Stimulated activated CD4-positive, alpha-beta T cell treated with anti-CD3 and anti-CD28 coated beads, Interleukin-12 subunit alpha, Interleukin-12 subunit beta, amount 100 ng/mL, for 48 hours (primary cell): ENCODE measurements at places on chromosomes 2 and 18.
A peak's percentile ranks its signal among the peaks of the same experiment; 100 is the strongest.

DNA sequence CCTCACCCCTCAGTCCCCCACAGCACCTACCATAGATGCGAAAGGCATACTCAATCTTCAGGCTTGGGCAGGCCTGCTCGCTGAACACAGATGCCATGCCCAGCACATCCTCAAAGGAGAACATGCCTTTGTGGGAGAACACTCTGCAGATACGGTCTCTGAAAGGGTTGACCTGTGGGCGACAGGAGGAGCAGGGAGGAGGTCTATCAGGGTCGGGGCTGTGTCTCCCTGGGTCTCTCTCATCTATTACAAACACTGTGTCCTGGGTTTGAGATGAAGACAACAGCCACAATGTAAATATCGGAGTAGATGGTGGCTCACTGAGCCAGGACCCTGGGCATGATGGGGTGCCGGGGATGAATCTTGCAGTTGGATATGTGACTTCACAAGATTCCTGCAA is 46.0 kb downstream of the CIB4 start:
- no peak for DNase-seq

- DNase-seq: no peak
These were observed 24.8 kb downstream of the FMNL2 start for GRCh38 chr2:152359573-152360363.

GRCh38 chr2:180670302-180671003 is 310.0 kb upstream of the UBE2E3 start:
- DNase-seq: no peak

DNA sequence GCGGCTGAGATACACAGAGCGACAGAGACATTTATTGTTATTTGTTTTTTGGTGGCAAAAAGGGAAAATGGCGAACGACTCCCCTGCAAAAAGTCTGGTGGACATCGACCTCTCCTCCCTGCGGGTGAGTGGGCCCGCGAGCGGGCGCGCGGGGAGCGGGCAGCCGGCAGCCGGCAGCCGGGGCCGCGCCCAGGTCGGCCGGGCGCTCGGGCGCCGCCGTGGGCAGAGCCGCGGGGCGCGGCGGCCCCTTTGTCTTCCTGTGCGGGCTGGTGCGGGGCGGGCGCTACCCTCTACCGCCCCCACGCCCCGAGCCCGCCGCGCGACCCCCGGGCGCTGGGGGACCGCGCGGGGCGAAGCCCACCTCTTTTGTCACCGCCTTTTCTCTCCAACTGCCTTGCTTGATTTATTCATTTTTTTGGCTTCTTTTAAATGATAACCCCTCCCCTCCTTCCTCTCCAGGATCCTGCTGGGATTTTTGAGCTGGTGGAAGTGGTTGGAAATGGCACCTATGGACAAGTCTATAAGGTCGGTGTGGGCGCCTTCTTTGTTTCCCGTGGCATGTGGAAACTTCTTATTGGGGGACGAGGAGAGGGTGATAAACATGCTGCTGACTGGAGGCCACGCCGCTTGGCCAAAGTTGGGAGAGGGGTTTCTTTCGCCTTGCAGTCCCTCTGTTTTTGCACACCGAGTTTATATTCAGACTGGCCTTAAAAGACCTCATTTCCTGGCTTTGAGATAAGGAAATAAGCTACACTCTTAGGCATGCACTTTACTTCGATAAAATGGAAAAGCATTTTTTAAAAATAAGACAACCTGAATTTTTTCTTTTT is 722 bp downstream of the MAP4K4 start:
- no peak for DNase-seq

- no peak for DNase-seq
These were observed 40.4 kb downstream of the PIEZO2 start for GRCh38 chr18:11108947-11109346.

GRCh38 chr18:70370762-70371733 is 82.2 kb downstream of the SOCS6 start:
- DNase-seq: no peak

GRCh38 chr2:2649109-2650072 is 318.3 kb upstream of the MYT1L start:
- DNase-seq: no peak

DNA sequence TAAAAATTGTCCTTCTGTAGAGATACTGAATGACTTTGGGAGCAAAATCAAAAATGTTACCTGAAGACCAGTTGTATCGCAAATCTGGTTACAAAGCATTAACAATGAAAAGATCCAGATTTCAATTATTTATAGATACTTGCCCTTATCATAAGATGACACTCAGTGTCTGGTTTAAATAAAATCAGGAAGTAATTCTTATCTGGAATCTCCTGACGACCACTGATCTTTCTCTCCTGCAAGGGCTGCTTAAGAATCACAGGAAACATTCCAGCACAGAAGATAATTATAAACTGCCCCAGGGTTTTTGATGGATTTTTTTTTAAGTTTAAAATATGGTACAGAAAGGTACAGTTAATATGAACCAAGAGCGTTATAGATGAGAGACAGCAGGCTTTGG is 205.7 kb downstream of the ALK start:
- no peak for DNase-seq

- DNase-seq: no peak
These were observed 181.2 kb upstream of the PXDN start for GRCh38 chr2:1925516-1925915.

- no peak for DNase-seq
These were observed 682 bp upstream of the SCLY start for GRCh38 chr2:238060096-238060541.

DNA sequence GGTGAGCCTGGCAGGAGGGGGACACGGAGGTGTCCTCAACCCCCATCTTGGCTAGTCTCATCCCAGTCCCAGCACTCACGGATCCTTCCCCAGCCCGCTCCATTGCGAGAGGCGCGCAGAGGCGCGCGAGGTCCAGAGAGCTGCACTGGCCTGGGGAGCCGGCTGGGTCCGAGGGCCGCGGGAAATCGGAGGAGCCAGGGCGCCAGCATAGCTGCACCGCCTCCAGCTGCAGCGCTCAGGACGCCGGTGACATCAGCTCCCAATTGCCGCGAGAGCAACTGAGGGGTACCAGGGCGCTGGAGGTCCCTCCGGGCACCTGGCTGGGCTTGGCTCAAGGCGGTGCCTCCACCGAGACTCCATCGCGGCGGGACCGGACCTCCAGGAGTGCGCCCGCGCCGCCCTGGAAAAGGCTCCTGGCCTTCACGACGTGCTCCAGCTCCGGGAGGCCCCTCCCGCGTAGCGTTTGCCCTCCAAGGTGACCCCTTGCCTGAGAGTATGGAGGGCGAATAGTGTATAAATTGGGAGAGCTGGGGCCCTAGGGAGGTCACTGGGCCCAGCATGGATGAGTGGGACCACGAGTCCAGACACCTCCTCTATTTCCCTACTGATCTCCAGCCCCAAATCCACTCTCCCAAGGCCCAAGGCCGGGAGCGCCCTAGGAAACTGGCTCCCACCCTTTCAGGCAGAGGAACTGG is 5.5 kb downstream of the RTKN start:
- no peak for DNase-seq

DNA sequence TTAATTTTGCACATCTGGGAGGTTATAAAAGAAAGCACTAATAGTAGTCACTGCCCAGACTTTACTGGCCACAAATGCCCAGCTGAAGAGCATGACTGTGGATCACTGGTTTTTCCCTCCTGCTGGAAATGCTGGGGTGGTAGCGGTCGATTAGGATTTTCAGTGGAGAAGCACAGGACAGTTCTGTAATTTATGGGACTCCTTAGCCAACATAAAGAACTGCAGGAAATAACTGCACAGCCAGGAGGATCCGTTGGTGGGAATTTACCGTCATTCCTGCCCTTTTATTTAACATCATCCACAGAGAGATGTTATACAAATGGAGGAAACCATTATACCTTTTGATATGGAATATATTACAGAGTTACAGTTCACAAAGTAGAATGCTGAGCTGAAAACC is 61.5 kb downstream of the TNFRSF11A start:
- no peak for DNase-seq

GRCh38 chr2:220684099-220684498 is 888.0 kb downstream of the EPHA4 start:
- no peak for DNase-seq

GRCh38 chr2:40102447-40102846 is 323.4 kb upstream of the THUMPD2 start:
- DNase-seq: no peak

GRCh38 chr2:199364153-199364552 is 93.6 kb downstream of the SATB2 start:
- no peak for DNase-seq

DNA sequence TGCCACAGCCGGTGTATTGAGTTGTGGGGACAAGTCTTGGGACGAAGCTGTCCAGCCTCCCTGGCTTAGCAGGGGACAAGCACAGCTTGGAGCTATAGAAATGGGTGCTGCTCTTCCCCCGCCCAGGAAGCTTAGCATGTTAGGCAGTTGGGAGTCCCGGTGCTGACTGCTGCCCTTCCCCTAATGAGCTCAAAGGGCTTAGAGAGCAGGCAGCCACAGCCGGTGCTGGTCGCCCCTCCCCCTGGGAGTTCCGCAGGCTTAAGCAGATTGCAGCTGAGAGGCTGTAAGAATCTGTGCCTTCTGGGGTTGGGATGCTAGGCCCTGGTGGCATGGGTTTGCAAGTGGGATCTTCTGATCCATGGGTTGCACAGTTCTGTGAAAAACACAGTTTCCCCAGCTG is 237.3 kb downstream of the DCDC2C start:
- no peak for DNase-seq

GRCh38 chr2:66684289-66684688 is 249.4 kb downstream of the MEIS1 start:
- DNase-seq: no peak

DNA sequence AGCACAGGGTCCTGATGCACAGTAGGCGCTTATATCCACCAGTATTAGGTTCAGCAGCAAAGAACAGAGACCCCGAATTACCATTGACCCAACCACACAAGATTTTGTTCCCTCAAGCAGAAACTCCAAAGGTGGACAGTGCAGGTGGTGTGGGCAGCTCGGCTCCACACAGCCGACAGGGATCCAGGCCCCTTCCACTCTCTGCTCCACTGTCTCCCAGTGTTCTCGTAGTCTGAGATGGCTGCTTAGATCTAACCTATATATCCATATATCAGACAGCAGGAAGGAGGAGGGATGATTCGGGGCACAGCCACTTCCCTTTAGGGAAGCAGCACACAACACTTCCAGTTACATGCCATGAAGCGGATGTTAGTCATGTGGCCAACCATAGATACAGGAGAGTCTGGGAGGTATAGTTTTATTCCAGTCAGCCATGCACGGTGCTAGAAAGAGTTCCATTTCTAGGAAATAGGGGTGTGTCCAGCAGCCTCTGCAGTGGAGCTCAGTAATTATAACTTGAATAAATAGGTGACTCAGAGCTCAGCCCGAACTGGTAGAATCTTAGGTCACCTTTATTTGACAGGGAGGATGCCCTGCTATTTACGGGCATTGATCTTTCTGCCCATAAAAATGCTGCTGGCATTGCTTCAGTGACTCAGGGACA is 158.9 kb downstream of the TWIST2 start:
- no peak for DNase-seq

- DNase-seq: no peak
These were observed 2.2 kb downstream of the COL5A2 start for GRCh38 chr2:189177251-189177840.

DNA sequence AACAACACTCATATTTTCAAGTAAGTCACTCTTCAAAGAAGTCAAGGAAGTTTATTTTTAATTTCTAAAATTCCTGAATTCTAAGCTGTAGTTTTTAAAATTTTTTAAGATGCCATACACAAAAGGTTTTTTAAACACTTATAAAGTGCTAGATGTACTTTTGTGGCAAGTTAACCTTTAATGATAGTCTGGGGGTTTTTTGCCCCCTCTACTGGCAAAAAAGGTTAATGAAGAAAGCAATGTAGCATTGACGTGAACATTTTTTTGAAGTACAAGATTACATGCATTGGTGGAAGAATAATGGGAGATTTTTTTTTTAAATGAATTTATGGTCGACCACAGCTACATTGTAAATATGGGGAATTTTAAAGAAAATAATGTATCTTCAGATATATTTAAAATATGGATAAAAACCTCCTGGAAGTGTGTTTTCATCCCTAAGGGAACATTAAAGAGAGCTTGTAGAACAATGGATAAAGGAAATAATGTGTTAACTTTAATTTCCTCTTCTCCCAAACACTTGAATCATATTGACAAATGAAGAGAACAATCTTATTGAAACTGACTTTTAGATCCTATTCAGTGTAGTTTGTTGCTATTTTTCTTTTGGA is 12.6 kb downstream of the ITPRID2 start:
- no peak for DNase-seq

DNA sequence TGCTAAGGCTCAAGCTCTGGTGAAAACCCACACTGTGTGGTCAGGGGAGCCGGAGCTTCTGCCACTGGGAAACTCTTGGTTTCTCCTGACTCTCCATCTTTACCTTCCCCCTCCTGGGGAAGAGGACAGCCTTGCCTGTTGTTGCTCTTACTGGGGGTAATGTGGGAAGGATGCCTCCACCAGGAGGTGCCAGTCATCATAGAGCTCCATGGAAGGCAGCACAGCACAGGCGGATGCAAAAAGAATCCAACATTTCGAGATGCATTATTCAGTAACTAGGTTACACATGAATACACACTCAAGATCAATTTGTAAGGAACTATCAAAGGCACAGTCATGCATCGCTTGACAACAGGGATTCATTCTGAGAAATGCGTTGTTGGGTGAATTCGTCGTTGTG is 322.6 kb downstream of the AFF3 start:
- no peak for DNase-seq

GRCh38 chr2:26597197-26597596 is 44.0 kb downstream of the CIB4 start:
- no peak for DNase-seq

DNA sequence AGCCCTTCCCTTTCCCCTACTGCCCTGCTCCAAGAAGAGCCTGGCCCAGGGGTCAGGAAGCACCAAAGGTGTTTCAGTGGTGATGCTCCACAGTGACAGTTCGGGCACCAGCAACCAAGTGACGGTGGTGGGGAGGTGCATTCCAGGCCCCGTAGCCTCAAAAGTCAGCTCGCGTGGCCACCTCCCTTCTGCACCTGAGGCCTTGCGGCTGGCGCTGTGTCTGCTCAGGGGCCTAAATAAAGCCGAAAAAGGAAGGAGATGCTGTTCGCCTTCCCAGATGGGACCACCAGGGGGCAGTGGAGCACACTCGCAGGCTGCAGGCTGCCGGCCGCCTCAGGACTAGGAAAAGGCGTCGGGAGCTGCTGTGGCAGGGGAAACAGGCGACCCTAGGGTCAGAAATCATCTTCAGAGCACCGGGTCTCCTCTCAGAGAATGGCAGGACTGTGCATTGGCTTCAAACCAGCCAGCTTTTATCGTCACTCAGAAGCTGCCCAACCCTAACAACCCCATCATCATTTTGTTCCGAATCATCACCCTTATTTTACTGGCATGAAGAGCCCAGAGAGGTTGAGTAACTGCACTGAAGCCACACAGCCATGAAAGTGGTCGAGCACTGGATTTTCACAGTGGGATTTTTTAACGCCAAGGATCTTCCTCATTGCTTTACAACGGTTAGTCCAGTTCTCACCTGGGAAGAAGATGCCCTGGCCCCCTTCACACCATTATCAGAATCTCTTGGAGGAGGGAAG is 213.0 kb upstream of the CELF4 start:
- peak; percentile 25 for DNase-seq

GRCh38 chr2:16184945-16185660 is 244.8 kb downstream of the MYCN start:
- no peak for DNase-seq
